ENCODE measurements at places on chromosomes 12 and 14.

DNA sequence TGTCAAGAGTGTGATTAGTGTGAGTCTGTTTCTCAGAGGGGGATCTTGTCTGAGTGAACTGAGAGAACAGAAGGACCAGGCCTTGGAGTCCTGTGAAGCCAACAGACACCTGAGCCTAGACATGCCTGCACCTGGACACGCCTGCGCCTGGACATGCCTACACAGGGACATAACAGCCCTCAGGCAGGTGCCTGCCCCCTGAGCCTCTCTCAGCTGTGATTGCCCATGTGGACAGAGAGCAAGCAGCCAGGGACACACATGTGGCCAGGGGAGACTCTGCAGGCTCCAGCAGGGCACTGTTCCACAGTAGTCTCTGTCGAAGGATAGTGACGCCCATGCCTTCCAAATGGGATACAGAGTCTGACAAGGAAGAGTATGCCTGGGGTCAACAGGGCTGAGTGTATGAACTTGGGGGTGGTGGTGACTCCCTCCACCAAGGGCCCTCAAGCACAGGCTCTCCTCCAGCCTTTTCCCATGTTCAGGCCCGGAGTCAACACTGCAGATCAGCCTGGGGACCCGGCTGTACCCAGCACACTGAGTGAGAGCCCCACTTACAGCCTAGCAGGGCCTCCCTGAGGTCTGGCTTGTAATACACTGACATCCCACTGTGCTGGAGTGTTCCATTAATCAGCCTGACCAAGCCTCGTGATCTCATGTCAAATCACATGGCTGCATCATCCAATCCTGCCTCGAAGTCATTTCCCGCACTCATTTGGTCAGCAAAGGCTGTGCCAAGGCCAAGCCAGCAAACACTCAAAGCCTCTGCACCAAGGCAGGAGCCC, 173.0 kb downstream of the CALM1 start:
- DNase-seq: no peak

GRCh38 chr12:103640410-103640809, 53.3 kb downstream of the STAB2 start:
- no peak for DNase-seq

- DNase-seq: no peak
Observed at GRCh38 chr14:48586099-48586498, 910.7 kb upstream of the MDGA2 start.

- no peak for DNase-seq
Observed at GRCh38 chr12:122097584-122097926, 19.0 kb downstream of the MLXIP start.

- no peak for DNase-seq
Observed at GRCh38 chr12:62191491-62192179, 68.6 kb upstream of the USP15 start.

DNA sequence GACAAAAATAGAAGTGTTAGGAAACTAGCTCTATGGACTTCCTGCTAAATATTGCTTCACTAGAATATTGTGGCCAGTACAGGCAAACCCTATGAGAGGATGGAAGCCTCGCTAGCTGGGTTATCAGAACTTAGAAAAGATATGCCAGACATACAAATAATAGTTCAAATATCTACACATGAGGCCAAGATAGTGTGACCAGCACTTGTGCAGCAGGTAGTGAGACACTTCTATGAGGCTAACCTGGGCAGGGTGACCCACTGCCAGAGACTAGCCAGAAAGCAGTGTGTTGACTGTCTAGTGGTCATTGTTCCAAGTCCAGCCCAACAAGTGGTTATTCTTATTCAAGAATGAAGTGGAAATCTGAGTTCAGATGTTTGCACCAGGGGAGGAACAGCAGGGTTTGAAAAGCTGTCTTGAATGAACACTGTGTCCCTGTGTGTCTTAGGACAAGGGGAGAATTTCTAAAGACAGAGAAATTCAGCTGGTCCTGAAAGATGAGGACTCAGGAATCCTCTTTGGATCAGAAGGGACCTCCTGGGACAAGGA, 16.3 kb downstream of the TSPAN8 start:
- no peak for DNase-seq

DNA sequence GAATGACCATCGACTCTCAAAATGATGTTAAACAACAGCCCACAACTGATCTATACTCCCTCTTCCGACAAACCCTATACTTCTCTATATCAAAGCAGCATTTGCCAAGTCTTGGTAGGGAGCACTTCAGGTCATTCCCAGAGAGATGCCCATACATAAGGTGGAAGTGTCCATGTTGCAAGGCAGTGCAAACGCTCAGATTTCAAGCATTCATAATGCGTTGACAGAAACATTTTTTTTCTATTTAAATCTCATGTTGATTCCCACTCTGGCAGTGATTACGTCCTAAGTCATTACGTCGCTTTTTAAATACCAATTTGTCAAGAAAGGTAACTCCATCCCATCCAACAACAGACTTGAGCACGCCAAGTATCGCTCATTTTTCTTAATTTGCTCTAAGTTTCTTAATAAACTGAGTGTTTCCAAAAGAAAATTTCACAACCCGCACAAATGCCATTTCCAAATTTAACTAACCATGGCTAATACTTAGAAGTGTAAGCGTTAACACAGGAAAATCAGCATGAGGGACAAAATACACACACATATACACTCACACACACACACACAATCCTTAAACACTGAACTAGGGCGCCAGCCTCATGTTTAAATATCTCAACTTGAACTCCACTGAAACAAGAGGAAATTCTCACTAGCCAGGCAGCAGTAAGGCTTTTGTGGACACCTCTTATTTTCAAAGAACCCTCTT, 1.1 kb downstream of the GXYLT1 start:
- no peak for DNase-seq

GRCh38 chr14:73788701-73789551, 62.7 kb upstream of the PTGR2 start:
- no peak for DNase-seq

GRCh38 chr14:68681256-68682011, 111.4 kb downstream of the ZFP36L1 start:
- DNase-seq: no peak

DNA sequence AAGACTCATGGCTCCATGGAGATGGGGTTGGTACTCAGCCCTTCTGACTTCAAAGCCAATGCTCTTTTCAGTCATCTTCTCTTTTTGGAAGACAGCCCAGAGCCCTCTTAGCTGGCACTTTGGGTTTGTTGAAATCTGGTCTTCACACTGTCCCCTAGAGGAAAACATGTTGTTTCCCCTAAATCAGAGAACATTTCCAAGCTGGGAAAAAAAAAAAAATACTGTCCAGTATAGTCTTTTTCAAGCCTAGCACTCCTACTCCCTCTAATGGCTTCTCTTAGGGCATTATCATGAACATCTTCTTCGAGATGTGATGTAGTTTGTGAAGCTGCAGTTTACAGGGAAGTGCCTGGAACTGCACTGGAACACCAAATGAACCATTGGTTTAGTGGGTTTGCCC, 3.0 kb upstream of the ZC3H14 start:
- no peak for DNase-seq

DNA sequence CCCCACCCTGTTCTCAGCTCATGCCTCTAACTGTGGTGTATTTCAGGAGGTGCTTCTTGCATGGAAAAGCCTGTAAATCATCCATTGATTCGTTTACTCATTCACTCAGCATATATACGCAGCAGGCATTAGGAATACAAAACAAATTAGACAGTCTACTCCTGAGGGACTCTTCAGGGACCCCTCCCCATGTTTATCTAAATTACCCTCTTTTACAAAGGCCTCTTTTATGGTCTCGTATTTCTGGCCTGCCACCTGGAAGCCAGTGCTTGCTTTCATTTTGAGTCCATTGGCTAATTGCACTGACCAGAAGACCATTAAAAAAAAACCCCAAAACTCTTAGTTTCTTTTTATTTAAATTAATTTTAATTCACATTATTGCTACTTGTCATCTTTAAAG, 134.4 kb downstream of the DACT1 start:
- DNase-seq: no peak

DNA sequence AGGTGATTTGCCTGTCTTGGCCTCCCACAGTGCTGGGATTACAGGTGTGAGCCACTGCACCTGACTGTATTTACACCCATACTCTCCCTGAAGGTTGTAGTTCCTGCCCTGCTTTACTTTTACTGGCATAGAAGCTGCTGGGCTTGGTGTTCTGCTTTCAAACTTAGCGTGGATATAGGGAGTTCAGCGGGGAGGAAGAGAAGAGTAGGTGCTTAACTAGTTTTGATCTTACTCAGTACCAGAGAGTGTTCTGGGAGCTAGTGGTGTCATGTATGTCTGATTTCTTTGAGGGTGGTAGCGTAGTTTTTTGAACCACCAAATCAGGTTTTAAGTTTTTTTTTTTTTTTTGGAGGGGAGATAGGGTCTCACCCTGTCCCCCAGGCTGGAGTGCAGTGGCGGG, 13.8 kb downstream of the RCOR1 start:
- no peak for DNase-seq

GRCh38 chr14:102539544-102540314, 30.2 kb upstream of the ANKRD9 start:
- no peak for DNase-seq

GRCh38 chr12:8912914-8913313, 1.4 kb upstream of the PHC1 start:
- no peak for DNase-seq

DNA sequence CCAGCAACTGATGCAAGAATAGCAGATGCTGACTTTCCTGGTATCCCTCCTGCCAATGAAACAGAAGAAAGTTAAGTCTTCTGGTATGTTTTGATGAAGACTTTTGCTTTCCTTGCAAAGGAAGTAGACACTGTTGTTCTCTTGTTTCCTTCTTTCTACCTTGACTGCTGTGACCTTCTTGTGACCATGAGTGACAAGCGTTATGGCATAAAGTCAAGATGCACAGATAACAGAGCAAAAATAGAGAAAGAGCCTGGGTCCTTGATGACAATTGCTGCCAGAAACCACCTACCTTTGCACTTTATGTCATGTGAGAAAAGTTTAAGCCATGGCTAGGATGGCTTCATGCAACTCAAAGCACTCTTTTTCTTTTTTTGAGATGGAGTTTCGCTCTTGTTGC, 49.2 kb upstream of the LTA4H start:
- no peak for DNase-seq

DNA sequence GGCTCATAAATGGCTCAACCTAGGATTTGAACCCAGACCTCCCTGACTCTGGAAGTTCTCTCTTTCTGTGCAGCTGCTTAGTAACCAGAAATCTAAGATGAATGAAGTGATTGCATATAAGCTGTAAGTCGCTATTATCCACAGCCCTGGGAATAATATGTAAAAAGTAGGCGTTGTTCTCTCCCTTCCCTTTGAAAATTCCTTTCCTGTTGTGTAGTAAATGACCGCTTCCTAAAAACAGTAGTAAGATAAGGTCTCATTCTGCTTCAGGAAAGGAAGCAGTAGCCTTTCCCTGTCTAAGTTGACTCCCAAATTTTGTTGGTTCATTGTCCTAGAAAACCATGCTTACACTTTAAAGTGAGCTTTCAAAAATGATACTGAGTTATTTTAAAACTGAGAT, 418.3 kb downstream of the EGLN3 start:
- DNase-seq: no peak

DNA sequence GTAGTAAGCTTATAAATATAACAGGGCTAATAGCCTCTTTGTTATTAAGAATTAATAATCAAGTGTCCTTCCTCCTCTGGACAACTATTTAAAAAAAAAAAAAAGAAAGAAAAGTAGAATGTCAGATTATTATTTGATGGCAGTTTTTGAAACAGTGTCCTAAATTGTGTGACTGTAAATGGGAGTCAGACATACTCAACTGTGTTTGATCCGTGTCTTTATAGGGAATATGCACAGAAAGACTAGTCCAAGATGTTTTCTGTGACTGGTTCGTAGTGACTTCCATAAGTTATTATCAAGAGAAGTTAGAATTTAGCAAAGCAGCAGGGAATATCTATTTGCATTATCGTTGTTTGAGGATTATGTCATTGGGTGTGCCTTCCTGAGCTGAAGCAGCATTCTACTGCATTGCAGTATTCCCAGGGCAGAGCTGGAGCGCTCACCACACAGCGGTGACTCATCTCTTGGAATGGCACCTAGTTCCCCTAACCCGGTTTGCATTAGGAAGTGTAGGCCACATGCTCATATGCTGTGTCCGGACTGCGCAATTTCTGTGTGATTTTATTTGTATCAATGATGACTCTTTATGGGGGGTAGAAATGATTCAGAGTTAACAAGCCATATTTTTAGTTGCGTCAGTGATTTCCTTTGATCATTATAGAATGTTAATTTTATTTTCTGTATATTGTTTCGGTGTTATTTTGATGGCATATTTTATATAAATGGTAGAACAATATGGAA, 7.9 kb downstream of the DYNC1H1 start:
- peak; percentile 33 for DNase-seq

DNA sequence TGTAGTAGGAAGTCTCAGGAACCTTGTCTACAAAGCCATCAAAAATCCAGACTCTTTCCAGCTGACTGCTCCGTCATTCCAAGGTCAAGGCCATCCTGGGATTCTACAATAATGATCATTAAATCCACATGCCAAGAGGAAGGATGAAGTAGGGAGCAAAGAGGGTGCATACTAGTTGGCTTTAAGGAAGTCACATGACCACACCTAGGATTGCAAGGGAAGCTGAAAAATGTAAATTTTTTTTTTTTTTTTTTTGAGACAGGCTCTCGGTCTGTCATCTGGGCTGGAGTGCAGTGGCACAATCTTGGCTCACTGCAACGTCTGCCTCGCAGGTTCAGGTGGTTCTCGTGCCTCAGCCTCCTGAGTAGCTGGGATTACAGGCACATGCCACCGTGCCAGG, 7.3 kb upstream of the MRPL42 start:
- no peak for DNase-seq

DNA sequence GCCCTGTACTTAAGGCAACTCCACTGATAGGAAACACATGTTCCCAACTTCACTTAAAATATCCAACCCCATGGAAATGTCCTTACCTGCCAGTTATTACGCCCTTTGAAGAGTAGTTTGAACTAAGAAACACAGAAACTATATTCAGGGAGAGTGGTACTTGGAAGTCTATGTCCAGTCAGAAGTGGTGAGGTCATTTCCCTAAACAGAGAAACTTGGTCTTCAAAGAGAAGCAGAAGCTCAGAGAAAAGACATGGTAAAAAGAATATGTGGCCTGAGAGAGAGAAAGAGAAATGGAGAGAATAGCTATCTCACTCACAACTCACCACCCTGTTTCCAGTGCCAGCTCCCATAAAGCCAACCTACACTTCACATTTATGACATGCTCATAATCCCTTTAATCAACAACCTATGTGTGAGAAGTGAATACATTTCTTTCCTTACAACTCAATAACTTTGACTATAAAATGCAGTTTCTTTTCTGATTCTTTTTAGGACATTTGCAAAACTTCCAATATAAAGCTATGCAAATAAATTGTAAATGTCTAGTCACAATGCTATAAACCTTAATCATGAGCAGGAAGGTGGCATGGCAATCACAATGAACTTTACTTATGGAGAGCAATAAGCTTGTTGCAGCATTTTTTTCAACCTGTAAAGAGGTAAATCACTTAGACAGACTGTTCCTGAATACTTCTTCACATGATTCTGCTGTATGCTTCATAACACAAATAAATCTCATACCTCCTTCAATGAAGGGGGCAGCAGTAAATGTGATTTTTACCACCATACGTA, 67.1 kb downstream of the CPNE8 start:
- no peak for DNase-seq

Data from anterior cingulate cortex (tissue), 58 donors.